ENCODE measurements at places on chromosomes 7 and 10.

DNA sequence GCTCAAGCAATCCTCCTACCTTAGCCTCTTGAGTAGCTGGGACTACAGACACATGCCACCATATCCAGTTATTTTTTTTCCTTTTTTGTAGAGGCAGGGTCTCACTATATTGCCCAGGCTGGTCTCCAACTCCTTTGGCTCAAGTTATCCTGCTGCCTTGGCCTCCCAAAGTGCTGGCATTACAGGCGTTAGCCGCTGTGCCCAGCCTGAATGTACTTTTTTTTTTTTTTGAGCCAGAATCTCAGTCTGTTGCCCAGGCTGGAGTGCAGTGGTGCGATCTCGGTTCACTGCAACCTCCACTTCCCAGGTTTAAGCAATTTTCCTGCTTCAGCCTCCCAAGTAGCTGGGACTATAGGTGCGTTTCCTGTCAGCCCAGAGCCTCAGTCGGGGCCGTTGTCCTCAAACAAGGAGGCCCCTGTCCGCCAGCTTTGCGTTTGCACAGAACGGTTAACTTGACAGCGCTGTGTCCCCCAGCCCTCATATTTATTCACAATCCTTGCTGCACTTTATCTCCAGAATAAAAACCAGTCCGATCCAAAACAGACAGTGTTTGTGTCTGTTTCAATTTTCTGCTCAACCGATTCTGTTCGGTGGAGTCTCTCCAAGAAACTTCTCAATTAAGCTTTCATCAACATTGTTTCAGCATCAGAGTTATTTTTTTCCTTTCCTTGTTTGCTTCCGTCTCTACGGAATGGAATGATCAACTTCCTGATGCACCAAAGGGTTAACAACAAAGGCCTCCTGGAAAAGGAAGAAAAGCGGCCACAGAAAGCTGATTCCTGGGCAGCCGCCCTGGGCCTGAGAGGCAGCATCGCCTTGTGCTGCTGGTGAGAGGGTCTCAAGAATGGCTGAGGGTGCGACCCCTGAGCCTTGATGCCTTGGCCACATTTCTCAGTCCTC, 64.5 kb downstream of the PDIA4 start:
- no peak for DNase-seq

DNA sequence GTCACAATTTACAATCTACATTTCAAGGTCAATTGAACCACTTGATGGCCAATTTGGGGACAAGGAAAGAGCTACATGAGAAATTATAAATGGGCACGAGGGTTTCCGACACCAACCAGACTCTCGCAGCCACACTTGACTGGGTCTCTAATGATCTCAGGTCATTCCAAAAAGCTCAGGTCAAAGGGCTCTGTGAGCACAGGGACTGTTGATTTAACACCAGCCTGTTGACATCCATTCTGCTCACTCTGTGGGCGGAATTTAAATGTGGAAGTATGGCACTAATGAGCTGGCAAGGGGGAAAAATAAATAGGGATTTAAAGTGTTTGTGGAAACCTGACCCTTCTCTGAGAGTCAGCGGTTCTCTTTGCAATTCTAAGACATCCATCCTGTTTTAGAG, 810.7 kb upstream of the AUTS2 start:
- DNase-seq: no peak

DNA sequence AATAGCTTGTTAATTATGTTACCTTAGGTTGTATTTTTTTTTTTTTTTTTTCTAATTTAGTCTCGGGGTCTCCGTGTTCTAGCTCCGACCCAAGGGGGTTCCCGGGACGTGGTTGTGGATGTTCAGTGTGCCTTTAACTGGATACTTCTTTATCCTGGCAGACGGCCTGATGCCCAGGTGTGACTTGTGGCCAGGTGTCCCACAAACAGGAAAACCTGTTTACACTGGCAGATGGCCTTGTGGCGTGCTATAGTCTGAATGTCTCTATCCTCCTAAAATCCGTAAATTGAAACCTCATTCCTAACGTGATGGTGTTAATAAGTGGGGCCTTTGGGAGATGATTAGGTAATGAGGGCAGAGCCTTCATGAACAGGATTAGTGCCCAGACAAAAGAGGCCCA, 546.4 kb upstream of the C7orf33 start:
- DNase-seq: no peak

DNA sequence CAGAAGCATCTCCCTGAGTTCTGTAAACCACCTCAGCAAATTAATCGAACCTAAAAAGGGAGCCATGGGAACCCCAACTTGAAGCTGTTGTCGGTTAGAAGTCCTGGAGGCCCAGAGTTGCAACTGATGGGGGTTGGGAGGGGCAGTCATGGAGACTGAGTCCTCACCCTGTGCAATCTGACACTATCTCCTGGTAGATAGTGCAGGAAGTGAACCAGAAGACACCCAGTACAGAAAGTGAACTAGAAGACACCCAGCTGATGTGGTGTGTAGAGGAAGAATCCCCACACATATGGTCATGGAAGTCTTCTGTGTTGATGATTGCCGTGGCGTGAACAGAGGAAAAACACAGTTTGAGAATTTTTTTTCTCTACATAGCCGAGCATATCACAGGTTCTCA, 58.8 kb upstream of the SRRM3 start:
- DNase-seq: no peak

DNA sequence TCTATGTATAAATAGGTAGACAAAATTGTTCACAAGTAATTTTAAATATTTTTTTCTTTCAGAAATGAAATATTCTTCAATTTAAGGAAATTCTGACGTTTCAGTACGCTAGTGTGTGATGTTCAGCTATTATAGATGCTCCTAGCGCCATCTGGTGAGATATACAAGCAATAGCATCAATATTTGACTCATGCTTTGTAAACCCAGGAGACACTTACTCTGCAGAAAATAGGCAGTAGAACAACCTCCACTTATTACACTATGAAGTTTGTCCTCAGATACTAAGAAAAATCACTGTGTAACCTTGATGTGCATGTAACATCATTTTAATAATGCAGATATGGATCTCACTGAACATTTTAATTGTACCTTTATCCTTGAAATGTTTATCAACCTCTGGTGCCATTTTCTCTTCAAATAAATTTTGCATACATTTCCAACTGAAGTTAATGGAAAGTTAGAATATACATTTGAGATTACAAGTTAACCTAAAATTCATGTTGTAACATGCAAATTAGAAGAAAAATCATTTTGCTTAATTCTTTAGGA, 151.5 kb upstream of the FAM3C start:
- DNase-seq: no peak

DNA sequence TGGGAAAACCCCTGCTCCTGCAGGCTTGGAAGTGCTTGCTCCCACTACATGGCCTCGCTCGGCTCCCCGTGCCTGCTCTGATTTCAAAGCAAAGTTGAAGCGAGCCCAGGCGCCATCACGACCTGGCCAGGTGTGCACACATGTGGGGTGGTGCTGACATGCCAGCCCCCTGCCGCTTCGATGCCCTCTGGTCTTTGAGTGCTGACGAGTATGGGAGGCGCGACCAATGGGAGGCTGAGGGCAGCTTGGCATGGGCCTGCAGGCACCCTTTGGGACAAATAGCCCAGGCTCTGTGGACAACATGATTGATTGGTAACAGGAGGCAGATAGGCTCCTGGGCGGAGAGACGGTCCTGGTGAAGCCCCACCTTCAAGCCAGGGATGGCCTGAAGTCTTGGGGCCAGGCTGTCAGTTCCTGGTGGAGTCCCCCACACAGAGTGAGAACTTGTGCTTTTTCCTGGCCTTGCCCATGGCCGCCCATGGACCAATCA, 252.4 kb upstream of the SEMA3A start:
- no peak for DNase-seq

All from hypothalamus (tissue), 51 donors.